ENCODE measurements at places on chromosomes 12 and 14.

GRCh38 chr14:104694991-104695659, 5.7 kb downstream of the INF2 start:
- DNase-seq: peak; percentile 41

GRCh38 chr12:123356159-123356670, 8.4 kb downstream of the SBNO1 start:
- DNase-seq: no peak

DNA sequence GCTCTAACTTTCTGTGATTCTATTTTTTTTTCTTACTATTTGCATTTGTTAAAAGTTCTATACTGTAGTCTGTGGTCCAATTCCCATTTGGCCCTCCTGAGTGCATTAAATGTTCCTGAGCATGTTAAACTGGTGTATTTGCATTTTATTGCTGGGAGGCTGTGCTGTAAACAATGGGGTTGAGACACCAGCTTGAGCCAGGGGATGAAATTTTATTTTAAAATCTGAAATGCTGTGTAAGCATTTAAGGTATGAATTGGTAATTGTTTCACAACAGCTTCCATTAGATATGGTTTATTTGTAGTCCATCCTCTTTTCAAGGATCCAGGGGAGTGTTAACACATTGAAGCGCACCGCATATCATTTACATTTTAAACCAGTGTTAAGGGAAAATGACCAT, 89.9 kb upstream of the RFX4 start:
- no peak for DNase-seq

DNA sequence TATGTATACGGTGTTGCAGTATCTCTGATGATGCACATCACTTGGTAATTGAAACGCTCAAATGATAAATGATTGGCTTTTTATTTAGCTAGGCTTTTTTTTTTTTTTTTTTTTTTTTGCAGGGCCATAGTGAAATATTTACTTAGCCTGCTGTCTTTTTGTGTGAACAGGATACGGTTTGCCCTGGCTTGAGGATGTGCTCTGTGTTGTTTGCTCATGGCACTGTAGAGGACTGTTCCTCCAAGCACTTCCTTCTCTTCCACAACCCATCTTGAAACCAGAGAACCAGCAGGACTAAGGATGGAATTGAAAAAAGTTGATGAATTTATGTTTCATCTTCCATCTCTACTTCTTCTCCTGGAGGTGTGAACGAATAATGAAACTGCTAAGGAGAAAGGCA, 15.5 kb upstream of the SSPN start:
- no peak for DNase-seq

DNA sequence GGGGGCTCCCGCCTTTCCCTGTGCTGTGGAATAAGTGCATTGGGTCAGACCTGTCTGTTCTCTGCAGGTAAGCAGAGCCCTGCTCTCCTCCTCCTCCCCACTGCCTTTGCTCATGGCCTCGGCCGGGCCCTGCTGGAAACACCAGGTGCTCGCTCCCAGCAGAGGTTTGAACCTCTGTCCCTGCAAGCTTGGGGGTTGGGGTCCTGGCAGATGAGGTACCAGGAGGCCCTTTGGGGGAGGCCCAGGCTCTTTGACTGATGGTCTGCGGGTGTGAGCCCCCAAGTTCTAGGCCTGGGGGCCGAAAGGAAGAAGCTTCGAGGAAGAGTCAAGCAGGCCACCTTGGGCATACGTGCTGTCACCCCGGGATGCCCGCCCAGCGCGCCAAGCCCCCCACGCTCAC, 22.1 kb upstream of the CEP170B start:
- DNase-seq: no peak

DNA sequence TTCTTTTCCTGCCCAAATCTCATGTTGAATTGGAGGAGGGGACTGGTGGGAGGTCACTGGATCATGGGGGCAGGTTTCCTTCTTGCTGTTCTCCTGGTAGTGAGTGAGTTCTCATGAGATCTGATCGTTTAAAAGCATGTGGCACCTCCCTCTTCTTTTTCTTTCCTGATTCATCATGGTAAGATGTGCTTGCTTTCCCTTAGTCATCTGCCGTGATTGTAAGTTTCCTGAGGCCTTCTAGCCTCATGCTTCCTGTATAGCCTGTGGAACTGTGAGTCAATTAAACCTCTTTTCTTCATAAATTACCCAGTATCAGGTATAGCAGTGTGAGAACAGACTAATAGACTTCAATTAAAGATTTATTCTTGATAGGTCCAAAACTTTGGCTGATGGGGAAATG, 83.5 kb downstream of the CAND1 start:
- DNase-seq: no peak

- DNase-seq: no peak
These were observed 21.4 kb downstream of the CLSTN3 start for GRCh38 chr12:7151532-7151931.

- no peak for DNase-seq
These were observed 22.0 kb downstream of the TMCC3 start for GRCh38 chr12:94628369-94628768.

DNA sequence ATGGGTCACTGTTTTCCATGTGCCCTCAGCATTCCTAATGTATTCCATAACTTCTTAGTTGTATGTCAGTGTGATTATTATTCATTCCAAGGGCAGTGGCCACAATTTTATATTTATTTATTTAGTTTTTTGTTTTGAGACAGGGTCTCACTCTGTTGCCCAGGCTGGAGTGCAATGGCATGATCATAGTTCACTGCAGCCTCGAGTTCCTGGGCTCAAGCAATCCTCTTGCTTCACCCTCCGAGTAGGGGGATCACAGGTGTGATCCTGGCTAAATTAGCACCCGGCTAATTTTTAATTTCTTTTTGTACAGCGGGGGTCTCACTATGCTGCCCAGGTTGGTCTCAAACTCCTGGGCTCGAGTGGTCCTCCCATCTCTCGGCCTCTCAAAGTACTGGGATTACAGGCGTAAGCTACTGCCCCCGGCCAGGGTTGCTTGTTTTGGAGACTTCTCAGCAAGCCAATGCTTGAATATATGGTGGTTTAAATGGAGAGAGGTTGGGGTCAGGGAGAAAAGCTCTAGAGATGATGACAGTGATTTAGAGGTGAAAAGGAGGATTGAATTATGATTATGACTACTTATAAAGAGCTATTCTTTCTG, 7.6 kb downstream of the GPRC5A start:
- no peak for DNase-seq

DNA sequence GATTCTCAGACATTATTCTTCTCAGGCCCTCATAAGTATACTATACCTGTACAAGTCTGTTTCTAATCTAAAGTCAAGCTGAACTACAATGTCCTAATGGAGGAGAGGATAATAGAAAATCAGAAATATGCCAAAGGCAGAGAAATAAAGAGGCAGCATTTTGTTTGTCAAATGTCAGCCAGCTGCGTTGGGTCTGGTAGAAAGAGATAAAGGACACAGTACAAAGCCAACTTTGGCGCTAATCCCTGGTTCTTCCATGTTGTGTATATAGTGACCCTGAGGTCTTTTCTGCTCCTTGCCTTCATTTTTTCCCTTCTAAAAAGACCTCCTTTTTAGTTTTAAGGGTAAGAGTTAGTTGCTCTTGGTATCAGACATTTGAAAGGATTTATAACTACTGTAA, 103.1 kb downstream of the PRICKLE1 start:
- DNase-seq: no peak

GRCh38 chr12:47848853-47849252, 29.1 kb upstream of the HDAC7 start:
- no peak for DNase-seq
